ENCODE measurements at places on chromosomes 12 and 14.

DNA sequence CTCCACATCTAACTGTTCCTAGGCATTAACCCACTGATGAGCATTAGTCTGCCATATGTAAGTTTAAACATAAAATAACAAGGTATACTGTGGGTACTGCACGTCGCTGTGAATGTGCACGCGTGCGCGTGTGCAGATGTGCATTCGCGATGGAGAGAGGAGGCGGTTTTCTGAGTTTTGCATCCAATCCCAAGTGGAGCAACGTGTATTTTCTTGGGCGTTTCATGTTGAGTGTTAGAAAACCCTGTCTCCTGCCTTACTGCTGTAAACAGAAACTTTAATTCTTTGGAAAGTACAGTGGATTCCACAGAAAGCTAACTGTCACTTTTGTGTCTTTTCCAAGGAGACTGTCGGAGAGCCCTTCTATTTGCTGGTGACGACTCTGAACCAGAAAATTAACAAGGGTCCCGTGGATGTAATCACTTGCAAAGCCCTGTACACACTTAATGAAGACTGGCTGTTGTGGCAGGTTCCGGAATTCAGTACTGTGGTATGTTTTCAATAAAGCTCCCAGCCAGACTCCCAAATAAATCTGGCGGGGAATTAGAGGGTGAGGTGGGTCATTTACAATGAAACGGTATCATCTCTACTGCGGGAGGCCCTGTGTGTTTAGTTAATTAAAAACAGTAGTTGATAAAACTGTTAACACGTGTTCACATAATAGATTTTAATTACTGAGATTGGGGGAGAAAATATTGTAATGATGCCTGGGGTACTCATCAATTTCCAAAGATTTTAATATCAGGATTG lies 116.5 kb downstream of the PLXNC1 start:
- no peak for DNase-seq

DNA sequence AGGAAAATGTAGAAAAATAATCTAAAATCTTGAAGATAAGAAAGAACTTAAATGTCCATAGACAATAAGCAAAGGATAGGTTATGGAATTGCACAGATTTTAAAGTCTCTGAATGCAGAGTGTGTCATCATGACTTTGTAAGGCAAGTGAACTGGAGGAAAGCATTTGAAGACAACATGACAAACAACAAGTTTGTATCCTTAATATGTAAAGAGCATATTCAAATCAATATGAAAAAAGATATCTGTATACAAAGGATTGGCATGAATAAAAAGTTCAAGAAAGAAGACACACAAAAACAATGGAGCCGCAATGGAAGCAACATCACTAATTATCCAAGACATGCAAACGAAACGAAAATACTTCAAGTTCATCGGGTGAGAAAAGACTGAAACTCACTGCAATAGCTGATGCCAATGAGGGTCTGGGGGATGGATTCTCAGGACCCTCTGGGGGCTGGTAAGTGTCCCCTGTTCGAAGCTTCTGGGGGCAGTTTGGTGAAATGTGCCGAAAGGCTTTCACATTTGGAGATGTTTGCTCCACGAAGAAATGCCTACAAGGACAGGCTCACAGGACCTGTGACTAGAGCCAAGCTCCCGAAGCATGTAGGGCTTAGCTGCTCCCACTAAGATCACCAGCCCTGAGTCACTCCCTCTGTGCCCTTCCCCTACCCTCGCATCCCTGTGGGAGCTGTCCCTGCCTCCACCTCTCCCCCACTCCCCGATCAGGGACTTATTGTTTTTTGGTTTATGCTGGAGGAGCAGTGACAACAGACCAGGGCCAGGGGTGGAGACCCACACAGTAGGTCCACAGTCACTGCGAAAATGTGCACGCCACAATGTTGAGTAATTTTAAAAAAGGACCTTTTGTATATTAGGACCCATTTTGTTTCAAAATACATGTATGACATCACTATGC lies 345.7 kb upstream of the SFSWAP start:
- no peak for DNase-seq

- no peak for DNase-seq
Observed at GRCh38 chr12:108814462-108815211, 42.7 kb downstream of the SSH1 start.

DNA sequence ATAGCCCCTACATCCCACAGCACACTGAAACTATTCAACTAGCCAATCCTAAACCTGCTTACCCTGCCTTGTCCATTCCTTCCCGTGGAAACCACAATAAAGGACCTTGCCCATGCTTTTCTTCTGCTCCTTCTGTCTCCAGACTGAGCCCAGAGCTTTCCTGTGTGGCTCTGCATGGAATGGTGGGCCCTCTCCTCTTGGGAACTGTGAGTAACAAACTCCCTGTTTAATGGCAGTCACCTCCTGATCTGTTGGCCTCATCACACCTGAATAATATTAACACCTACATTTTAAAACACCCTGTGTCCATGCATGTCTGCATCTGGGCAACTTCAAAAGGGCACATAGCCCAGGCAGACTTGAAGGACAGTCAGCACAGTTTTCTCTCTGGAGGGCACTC lies 12.4 kb downstream of the LGR5 start:
- DNase-seq: no peak

- DNase-seq: no peak
Observed at GRCh38 chr12:89278862-89279261, 73.4 kb downstream of the DUSP6 start.

DNA sequence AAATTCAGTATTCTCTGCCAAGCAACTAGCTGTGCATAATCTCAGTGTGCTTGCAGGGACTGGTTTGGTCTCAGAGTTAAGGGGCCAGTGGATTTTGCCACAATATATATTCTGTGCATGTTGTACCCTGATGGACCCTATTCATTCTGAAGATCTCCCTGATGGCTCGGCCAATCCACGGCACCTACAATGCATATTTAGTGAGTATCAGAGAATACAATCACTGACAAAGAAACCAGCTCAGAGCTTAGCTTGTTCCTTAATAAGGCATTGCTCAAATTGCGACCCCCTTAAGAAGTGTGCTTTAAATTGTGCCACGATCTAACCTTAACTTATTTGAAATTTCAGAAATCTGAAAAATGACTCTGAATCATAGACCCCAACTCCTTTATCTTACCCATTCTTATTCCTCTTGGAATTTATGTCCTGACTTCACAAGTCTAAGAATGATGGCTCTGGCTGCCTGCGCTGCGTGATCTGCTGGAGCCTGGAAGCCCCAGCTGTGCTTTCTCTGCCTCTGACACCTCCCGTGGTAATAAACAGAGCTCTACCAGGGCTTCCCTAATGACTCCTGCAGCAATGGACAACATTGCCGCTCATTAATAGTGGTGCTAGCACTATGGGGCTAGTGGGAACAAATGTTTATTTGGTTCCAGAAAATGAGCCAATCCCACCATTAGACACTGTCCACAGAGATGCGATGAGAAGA lies 9.0 kb upstream of the DCAF4 start:
- no peak for DNase-seq

GRCh38 chr12:39930101-39930500 lies 175.8 kb downstream of the SLC2A13 start:
- no peak for DNase-seq

DNA sequence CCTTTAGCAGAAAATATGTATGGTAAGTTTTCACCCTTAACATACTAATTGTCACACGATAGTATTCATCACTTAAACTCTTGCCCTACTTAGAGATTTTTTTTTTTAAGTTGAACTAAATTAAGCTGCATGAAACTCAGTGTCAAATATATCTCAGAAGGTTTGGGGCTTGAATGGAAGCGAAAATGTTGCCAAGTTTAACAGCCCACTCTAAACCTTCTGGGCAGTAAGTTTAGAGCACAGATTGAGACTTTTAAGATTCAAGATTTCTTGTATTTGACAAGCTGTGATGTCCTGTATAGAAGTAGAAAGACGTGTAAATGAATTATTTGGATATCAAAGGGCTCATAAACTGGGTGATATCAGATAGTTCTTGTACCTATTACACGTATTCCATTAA lies 287.3 kb upstream of the FLRT2 start:
- no peak for DNase-seq

DNA sequence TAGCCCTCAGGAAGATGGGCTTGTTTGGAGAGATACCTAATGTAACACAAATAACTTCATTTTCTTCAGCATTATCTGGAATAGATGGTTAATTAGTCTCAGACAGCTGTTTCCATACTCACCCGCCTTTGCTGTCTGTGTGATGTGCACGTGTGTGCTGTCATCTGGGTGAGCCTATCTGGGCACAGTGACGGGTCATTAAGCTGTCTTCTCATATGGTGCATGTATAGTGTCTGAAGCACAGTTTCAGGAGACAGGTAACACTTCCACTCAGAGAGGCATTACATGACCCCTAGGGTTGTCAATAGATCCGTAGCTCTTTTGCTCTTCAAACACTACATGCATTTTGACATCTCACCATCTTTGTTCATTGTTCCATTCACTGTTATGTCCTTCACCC lies 493.3 kb downstream of the APAF1 start:
- DNase-seq: no peak

DNA sequence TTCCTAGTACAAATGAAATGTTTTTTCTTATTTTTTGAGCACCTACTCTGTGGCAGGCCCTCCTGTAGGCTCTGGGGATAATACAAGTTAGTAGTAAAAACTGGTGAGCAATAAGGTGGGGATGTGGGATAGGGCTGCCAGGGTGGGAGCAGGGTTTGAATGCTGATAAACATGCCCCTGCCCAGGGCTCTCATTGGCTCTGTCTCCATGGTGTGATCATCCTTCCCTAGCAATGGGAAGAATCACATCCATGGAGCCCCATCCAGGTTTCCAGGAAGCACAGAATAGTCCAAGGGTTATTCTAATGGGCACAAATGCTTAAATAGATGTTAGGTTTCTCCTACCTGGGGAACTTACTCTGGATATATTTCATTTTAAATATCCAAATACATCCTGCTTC lies 45.5 kb downstream of the GIT2 start:
- DNase-seq: no peak

- no peak for DNase-seq
Observed at GRCh38 chr14:102007916-102008418, 43.6 kb downstream of the DYNC1H1 start.

DNA sequence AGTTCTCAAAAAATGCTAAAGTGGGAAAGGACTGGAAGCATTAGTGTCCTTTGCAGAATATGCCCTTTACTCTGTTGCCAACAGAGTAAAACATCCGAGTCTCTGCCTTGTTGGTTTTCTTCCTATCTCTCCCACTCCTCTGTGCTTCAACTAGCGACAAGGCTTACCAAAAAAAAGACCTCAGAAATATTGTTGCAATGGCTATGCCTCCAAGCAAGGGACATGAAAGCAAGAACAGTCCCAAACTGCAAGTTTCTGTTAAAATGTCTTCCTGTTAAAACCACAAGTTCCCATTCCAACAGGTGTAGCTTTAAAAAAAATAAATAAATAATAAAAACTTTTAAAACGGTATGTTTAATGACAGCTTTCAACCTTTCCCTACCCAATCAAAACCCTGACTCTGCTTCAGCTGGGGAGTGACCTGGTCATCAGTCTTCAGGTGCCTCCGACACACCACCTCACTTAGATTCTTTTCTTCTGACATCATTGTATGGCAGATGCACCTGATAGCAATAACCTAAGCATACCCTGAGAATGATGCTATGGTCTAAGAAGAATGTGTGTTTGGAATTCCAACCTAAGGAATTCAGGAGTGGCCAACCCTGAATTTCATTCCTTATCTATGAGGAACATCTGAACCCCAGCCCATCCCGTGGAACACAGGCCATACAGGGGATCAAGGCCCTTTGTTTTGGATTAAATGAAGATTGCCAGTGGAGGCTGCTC lies 81.0 kb downstream of the RPS29 start:
- DNase-seq: no peak

Measured in stimulated activated CD4-positive, alpha-beta T cell treated with anti-CD3 and anti-CD28 coated beads, Interleukin-1b, Interleukin-23, amount 100 ng/mL, for 4 hours (primary cell).